Nasal cavity respiratory epithelium epithelial cell of viscerocranial mucosa (primary cell): ENCODE measurements at places on chromosomes 6 and 20. TPM values are rescaled to one million over a fixed set of nuclear protein-coding genes. Genes with fewer than 3 reads are reported as not detected.

OR2H1 gene
- total RNA-seq = not detected in 2 replicates

OPRL1 gene
- 0.34 and 0.71 TPM in 2 replicates for total RNA-seq

DIDO1 gene
- 28.7 and 43.3 TPM in 2 replicates for total RNA-seq

CST7 gene
- total RNA-seq = not detected in 2 replicates

SLC26A8 gene
- total RNA-seq = not detected in 2 replicates

VNN1 gene
- 0.34 and 0.50 TPM in 2 replicates for total RNA-seq

FNDC11 gene
- 0.43 and 0.68 TPM in 2 replicates for total RNA-seq

OPRM1 gene
- not detected in 2 replicates for total RNA-seq

PBOV1 gene
- not detected in 2 replicates for total RNA-seq

CD93 gene
- total RNA-seq = under 0.01 and 0.14 TPM in 2 replicates

ZBTB12 gene
- total RNA-seq = 1.4 and 4.1 TPM in 2 replicates
